Stimulated activated CD8-positive, alpha-beta memory T cell treated with anti-CD3 and anti-CD28 coated beads, Interleukin-4, amount 100 ng/mL, for 1 hour (primary cell): ENCODE measurements at places on chromosomes 6 and 20.

DNA sequence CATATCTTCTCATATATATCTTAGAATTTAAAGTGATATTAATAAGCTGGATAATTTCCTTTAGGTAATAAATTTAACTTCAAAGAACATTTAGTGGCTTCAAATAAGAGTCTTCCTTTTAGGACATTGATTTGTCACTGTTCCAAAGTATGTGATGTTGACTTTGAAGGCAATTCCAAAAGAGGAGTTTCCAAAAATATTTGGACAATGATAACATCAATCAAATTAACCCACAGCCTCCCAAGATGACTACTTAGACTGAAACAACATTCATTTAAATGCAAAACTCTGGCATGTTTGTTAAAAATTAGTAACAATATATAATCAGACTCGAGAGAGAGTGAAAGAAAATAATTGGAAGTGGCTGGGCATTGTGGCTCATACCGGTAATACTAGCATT lies 211.1 kb downstream of the OGFRL1 start:
- no peak for DNase-seq

- DNase-seq: no peak
Measured at GRCh38 chr20:38669688-38670087, 54.6 kb upstream of the SLC32A1 start.

DNA sequence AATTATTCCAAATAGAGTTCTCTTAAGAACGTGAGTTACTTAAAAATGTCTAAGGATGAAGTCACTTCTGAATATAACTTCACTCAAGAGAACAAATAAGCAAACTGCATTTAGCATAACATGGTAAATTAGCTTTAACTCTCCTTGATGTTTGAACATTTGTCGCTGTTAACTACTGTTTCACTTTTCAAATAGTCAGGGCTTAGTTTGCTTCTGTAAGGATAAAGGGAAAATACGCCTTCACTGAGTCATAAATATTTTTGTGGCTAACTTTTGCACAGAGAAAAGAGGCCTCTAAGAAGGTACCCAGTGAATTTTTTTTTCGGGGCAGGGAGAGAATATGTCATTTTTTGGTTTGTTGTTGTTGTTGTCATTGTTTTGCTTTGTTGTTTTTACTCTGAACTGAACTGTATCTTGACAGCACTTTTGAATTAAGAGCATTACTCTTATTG lies 8.1 kb downstream of the PTPN1 start:
- no peak for DNase-seq

- no peak for DNase-seq
Measured at GRCh38 chr20:38840053-38840893, 34.8 kb downstream of the PPP1R16B start.

GRCh38 chr6:20954315-20954714 lies 420.1 kb downstream of the CDKAL1 start:
- no peak for DNase-seq

DNA sequence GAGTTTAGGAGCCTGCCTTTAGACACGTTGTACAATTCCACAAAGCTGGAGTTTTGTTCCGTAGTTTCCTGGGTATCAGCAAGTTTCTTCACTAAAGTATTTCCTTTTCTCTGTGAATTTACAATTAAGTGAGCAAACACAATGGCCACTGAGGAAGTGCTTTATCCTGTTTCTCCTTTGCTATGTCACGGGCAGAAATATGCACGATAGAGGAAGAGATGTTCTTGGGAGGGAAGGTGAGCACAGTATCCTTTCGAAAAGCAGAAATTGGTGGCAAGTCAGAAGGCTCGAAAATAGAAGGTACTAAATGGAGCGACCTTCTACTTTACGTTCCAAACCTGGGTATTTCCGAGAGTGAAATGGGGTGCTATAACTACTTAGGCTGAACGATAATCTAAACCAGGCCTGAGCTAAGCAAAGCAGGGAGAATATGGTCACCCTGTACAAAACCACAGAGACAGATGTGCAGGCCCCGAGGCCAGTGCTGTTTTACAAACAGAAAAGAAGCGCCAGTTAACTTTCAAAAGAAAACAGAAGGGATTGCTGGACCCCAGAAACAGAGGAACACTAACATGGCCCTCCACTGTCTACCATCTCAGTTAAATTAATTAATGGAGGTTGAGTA lies 259.6 kb downstream of the TBC1D7 start:
- DNase-seq: no peak

- DNase-seq: no peak
Measured at GRCh38 chr6:10381830-10382208, 33.1 kb downstream of the TFAP2A start.

- DNase-seq: no peak
Measured at GRCh38 chr6:14131579-14131978, 14.0 kb downstream of the CD83 start.

GRCh38 chr20:22836211-22836610 lies 198.9 kb upstream of the SSTR4 start:
- DNase-seq: no peak

DNA sequence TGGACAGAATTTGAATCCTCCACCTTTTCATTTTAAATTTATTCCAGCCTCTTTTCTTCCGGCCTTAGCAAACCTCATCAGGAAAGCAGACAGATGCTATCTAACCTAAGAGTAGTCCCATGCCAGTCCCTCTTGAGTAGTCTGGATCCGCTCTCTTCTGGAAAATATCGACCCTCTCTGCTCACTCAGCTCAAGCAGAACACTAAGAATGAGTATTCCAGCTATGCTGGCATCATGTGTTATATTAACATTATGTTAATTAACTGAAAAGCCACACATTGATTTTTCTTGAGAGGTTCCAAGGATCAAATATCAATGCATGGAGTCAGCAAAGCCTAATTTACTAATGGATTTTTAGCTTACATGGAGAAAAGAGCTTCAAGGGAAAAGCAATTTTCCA lies 161.4 kb downstream of the ID4 start:
- no peak for DNase-seq

DNA sequence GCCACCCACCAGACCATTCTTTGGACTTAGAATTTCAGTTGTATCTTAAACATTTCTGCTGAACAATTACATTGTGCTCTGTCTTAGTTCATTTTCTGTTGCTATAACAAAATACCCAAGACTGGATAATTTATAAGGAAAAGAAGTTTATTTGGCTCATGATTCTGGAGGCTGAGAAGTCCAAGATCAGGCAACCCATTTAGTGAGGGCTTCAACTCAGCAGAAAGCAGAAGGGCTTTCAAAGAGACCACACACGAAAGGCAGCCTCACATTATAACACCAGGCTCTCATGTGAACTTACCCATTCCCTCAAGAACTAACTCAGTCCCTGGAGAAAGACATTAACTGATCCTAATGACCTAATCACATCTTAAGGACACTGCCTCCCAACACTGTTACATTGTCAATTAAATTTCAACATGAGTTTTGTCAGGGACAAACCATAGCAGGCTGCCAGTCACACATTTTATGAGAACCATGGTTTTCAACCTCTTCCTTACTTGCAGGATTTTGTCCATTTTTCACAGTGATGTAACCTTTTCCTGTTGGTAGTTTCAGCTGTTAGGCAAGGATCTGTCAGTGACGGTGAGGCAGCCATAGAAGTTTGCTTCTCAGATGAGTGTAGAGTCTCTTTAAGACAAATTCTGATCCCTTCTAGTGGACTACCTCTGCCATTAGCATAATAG lies 399.6 kb upstream of the SOX4 start:
- DNase-seq: no peak

DNA sequence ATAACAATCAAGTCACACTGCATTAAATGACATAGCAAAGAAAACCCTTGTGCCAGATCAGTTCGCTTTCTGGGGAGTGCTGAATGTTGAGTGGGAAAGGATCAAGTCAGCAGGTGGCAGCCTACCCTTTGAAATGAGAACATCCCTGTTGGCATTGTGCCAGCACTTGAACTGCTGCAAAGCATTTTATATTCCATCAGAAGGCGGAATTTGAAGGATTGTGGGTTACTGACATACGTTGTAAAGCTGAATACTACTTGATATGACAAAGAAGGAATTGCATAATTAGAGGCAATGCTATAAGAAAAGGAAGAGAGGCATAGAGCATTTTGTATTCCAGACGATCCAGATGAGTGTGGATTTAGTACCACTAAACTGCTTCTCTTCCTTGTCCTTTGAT lies 26.5 kb downstream of the BCKDHB start:
- no peak for DNase-seq

DNA sequence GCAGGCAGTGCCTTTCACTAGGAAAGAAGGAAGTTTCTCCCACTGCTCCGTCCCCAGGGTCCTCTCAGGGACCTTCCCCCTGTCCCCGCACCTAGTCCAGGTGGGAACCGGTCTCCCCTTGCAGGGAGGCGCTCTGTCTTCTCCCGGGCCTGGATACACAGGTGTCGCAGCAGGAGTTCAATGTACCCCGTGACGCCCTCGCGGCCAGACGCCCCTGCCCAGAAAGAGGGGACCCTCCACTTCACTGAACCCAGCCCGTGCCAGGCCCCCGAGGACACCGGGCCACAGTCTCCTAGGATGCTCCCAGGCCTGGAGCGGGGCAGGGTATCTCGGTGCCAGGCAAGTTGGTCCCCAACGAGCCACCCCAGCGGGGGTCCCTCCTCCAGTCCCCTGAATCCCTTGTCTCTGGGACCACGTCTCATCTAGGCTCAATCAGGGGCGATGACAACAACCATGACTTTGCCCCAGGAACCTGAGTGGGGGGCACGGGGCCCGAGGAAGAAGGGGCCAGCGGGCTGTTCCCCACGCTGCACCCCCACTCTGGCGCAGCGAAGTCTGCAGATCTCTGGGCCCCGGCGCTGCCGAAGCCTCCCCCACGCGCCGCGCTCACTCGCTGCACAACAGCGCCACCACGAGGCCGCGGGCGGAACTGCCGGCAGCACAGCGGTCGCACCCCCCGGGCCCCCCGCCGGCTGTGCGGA lies 103.0 kb downstream of the EDN3 start:
- peak; percentile 45 for DNase-seq

GRCh38 chr6:114520976-114521375 lies 178.2 kb upstream of the HS3ST5 start:
- DNase-seq: no peak

GRCh38 chr6:94955156-94955555 lies 622.2 kb upstream of the MANEA start:
- no peak for DNase-seq

DNA sequence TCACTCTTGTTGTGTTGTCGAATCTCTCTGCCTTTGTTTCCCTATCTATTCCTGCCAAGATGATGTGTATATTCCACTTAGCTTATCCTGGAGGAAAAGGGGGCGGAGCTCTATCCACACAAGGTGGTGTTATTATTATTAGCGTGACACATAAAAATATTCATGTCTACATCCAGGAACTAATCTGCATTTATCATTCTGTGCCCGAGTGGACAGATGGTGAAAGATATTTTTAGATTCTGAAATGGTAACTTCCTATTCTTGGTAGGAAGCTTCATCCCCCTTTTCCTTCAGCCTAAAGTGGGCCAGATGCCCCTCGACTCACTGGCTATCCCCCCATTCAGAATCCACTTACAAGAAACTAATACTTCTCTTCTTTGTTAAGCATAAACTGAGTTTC lies 2.0 kb downstream of the XKR7 start:
- DNase-seq: no peak

DNA sequence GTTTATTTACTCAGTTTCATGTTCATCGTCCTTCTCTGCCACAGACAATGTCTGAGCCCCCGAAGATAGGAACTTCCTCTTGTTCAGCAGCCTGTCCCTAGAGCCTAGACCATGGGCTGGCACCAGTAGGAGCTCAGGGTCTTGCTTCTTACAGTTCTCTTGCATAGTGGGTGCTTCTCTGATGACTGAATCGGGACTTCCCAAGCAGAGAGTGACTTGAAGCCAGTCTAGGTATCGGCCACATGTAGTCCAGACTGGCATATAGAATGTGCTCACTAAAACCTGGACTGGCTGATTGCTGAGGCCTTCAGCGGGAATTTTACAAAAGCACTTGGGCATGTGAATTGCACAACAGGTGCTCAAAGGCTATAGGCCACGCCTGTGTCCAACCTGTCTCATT lies 52.0 kb downstream of the PRDM1 start:
- no peak for DNase-seq

- no peak for DNase-seq
Measured at GRCh38 chr6:162090734-162091133, 636.8 kb downstream of the PRKN start.

GRCh38 chr20:41432746-41433145 lies 66.1 kb upstream of the EMILIN3 start:
- no peak for DNase-seq

GRCh38 chr6:31172973-31173384 lies 2.5 kb upstream of the POU5F1 start:
- DNase-seq: no peak
